ENCODE measurements at places on chromosomes 13 and 19.

DNA sequence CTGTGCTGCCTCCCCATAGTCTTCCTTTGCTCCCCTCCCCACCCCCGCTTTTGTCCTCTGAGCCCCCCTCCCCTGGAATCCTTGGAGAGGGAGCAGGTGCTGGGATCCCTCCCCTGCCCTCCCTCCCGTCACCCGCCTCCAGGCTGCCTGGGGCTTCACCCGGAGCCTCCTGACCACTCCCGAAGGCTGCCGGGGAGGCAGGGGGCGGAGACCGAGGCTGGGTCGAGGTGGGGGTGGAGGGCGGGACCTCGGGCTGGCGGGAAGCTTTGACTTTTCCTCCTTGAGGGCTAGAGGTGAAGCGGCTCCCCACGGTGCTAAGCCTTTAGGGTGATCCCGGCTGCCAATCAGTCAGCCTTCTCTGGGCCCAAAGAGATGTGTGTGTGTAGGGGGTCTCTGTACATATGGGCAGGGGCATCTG lies 1.5 kb downstream of the KMT5C start:
- peak; percentile 40 for DNase-seq

DNA sequence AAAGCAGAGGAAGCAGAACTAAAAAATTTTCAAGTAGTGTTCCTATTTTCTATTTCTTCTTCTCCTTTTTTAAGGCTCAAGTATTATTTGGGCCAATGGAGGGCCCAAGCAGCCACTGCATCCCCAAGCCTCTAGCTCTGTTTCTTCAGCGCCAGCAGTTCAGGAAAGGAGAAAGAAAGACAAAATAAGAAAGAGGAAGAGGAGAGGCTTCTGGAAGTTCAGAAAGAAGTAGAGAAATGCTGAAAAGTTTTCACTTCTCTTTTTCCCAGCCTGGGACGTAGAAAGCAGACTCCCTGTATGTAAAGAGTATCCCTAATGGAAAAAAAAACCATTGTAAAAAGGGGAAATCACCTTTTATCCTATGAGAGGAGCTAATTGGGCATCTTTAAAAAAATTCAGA lies 165.5 kb upstream of the KLF12 start:
- DNase-seq = no peak

GRCh38 chr13:31649766-31650165 lies 89.6 kb upstream of the RXFP2 start:
- DNase-seq = no peak

DNA sequence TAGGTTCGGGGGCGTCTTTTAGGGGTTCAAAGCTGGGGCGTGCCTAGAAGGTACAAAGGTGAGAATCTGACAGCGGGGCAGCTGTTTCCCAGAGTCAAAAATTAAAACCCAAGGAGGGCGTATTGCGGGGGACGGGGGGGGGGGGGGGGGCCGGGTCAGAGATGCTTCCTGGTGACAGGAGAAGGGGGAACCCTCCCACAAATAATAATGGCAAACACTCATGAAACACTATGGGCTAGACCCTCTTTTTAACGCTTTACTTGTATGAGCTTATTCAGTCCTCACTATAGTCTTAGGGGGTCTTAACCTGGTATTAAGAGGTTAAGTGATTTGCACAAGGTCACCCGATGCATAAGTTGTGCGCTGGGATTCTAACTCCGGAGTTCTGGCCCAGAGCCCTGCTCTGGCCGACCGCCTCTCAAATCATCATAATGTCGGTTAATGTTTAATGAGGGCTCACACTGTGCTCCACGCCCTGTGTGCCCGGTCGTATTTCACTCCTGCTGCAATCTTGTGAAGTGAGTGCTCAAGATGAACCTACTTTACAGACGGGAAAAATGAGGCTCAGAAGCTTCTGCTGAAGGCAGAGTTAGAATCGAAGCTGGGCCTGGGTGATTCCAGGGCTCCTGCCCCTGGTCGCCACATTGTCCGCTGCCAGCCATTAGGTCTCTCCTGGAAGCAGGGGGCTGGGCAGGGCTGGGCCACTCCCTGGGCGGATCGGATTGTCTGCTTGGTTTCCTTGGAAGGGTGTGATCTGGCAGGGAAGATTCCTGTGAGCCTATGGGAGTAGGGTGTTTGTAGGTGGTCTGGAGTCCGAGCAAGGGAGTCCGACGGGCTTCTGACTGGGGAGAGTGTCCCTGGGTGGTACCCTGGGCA lies 964 bp downstream of the PAK4 start:
- DNase-seq = peak; percentile 21

DNA sequence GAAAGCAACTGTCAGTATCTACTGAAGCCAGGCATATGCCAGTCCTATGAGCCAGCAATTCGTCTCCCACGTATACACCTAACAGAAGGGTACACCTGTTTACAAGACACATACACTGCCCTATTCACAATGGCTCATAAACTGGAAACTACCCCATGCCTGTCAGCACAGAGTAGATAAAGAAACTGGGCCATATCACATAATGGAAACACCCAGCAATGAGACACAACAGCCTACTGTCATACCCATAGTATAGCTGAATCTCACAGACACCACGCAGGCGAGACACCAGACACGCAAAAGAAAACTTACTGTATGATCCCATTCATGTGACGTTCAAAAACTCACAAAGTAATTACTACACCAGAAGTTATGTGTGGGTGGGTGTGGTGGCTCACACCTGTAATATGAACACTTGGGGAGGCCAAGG lies 15.7 kb downstream of the NOSIP start:
- DNase-seq = no peak

GRCh38 chr19:23286477-23286876 lies 36.3 kb upstream of the ZNF724 start:
- no peak for DNase-seq

DNA sequence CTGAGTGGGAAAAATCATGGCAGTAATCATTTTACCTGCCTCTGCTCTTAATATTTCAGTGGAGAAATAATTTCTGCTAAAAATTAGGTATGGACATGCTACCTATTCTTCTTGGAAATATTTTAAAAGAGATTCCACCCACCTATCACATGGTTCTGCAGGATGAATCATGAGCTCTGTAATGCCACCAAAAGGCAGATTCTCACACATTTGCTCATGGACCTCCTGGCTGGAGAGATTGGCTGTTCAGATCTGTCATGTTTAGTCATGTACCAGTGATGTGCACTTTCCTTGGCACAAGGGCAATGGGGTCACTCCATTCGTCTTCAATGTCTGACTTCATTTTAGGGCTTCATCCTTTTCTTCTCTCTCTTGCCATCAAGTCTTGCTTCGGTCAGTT lies 101.8 kb upstream of the MBNL2 start:
- peak; percentile 52 for DNase-seq

GRCh38 chr13:111398196-111398595 lies 77.8 kb downstream of the TEX29 start:
- DNase-seq = no peak

DNA sequence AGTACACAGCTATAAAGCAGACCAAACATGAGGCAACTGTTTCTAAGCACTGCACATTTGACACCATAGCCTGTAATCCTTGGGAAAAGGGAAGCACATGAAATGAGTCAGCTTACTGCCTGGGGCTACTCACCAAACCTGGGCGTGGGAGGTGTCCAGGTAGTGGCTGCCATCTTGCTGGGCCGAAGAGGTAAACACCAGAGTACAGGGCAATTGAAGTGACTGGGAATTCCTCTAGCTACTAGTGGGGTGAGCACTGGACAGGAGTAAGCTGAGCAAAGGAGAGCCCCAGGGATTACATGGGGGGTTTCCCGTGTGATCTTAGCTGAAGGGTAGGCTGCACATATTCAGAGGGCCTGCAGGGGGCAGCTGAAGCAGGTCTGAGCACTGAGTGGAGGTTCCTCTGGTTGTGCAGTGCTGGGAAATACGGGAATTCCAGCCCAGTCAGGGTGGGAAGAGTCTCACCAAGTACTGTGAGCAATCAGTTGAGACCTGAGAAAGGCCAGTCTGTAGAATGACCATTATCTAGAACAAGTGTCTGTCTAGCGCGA lies 140.5 kb downstream of the SLC7A1 start:
- peak; percentile 31 for DNase-seq

DNA sequence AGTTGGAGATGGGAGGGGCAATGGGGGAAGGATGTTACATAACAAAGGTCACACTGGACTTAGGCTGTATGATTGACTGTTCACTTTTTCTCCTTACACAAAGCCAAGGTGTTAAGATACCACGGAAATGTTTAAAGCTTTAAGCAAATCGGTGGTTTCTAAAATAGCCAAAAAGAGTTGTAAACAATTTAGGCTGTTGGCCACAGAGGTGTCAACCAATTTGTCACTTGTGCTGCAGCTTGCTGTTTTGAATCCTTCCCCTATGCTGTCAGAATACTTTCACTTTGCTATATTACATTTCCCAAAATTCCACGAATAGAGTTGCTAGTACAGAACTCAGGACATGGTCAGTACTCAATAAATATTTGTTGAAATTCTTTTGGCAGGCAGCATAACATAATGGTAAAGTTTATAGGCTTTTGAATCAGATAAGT lies 149.3 kb downstream of the VWA8 start:
- no peak for DNase-seq

DNA sequence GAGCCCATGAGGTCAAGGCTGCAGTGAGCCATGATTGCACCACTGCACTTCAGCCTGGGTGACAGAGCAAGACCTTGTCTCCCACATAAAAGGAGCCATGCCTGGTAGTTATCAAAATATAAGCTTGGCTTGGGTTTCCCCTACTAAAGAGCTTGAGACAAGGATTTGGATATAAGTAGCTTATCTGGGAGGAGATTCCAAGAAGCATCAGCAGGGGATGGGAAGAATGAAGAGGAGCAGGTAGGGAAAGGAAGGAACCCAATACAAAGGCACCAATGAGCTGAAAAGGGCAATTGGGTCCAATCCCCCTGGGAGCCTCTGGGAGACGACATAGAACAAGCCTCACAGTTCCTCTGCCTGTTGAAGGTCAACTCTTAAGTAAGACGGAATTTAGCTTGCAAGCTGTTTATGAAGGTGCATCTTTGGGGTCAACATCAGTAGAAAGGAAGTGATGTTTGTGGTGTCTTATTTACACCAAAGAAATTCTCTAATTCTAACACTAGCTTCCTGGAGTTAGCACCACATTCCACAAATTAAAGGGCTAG lies 7.4 kb upstream of the CLEC4G start:
- no peak for DNase-seq

DNA sequence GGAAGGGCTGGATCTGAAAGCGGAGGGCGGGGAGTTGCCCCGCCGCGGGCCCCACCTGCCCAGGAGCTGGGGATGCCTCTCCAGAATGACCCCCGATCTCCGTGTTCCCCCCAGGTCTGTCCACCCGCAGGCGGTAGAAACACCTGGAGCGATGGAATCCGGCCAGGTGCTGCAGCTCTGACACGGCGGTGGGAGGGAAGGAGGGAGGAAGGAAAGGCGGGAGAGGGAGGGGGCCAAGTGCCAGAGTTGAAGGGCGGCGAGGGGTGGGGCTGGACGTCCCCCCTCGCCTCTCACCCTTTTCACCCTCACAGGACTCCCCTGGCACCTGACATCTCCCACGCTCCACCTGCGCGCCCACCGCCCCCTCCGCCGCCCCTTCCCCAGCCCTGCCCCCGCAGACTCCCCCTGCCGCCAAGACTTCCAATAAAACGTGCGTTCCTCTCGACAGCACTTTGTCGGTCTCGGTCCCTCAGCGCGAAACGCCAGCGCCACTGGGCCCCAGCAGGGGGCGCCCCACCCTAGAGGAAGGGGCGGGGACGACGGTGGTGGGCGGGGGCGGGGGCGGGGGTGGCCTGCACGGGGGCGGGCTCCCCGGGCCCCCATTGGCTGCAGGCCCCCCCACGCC lies 337 bp upstream of the FXYD7 start:
- peak; percentile 38 for DNase-seq

DNA sequence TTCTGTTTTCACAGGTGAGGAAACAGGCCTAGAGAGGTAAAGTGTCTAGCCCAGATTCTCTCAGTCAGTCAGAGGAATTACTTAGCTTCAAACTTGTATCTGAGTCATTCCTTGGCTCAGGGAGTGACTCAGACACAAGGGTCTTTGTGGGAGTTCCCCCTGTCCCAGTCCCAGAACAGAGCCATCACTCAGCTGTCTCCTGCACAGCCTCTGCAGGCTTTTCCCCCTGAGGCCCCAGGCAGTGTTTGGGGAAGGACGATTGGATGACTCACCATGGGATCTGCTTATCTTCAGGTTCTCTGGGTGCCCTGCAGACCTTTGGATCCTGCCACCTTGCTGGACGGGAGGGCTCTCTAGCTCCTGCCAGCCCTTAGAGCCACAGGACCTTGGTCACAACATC lies 13.2 kb downstream of the ZNF793 start:
- DNase-seq = no peak

GRCh38 chr19:50341091-50341564 lies 12.0 kb upstream of the KCNC3 start:
- DNase-seq = no peak

- DNase-seq = no peak
Measured at GRCh38 chr13:30844548-30845296, 61.3 kb upstream of the MEDAG start.

- no peak for DNase-seq
Measured at GRCh38 chr13:71460211-71460610, 406.8 kb downstream of the DACH1 start.
